Activated CD8-positive, alpha-beta memory T cell treated with anti-CD3 and anti-CD28 coated beads for 1 hour (primary cell): ENCODE measurements at places on chromosomes 7 and 10.

GRCh38 chr7:130367836-130368746, 12.2 kb upstream of the CPA1 start:
- no peak for DNase-seq

DNA sequence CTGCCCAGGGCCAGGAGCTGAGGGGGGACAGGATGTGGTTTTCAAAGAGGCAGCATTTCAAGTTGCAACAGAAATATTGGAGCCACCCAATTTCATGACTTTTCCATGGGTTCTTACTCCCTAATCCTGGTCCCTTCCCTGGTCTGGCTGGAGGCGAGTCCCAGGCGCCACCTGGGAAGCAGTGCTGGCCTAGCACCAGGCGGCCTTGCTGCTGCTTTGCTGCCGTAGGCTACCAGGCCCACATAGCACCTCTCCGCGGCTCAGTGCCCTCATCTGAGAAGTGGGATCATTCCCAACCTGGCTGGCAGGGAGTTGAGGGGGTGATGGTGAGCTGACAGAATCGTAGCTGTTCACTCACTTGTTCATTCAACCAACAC, 33.7 kb downstream of the ZMIZ1 start:
- DNase-seq: no peak

- no peak for DNase-seq
Measured at GRCh38 chr7:506921-507622, 12.6 kb downstream of the PDGFA start.

GRCh38 chr10:70714245-70714644, 41.9 kb downstream of the ADAMTS14 start:
- no peak for DNase-seq

DNA sequence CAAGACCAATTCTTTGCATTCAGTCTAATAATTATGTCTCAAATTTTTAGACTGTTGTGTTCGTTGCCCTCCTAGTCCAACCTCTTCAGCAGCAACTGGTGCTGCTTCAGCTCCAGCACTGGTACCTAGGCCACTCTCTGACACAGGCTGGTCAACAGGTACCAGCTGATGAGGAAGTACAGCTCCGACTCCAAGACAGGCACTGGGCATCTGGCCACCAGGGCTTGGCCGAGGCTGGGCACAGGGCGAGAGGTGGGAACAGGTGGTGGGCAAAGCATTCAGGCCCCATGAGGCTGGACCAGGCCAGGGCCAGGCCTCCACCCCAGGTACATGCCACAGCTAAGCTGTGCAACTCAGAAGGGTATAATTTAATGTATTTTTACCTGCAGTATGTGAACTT, 151.5 kb upstream of the AGR3 start:
- DNase-seq: no peak

- DNase-seq: no peak
Measured at GRCh38 chr7:20593501-20593900, 22.0 kb upstream of the ABCB5 start.
